HepG2 (cell line): ENCODE measurements at places on chromosomes 4 and X. TPM values are rescaled to one million over a fixed set of nuclear protein-coding genes. Genes with fewer than 3 reads are reported as not detected.

GRCh38 chrX:154096140-154097002, 1.1 kb downstream of the MECP2 start:
- peak overlapping the region; percentile 40 for H3K27ac ChIP-seq
- peak overlapping the region; percentile 74 for H3K4me3 ChIP-seq
- no peaks in the 10 kb centered on the region for H3K27me3 ChIP-seq
- peak; percentile 12 for DNase-seq
- H3K36me3 ChIP-seq, result no peaks in the 10 kb centered on the region
- peaks cover 46% of the 10 kb centered on the region for H3K4me1 ChIP-seq

CDX4 gene
- not detected in 2 replicates for total RNA-seq

- no peak overlapping the region for H3K4me3 ChIP-seq
- no peaks in the 10 kb centered on the region for H3K36me3 ChIP-seq
- no peaks in the 10 kb centered on the region for H3K4me1 ChIP-seq
- no peak overlapping the region for H3K27ac ChIP-seq
- H3K27me3 ChIP-seq, result no peaks in the 10 kb centered on the region; the same call in 1 of the 2 replicates
- no peak for DNase-seq
Observed at GRCh38 chrX:69389101-69389501, 115.0 kb upstream of the NALF2 start.

USP51 gene
- not detected in 2 replicates for total RNA-seq

DNA sequence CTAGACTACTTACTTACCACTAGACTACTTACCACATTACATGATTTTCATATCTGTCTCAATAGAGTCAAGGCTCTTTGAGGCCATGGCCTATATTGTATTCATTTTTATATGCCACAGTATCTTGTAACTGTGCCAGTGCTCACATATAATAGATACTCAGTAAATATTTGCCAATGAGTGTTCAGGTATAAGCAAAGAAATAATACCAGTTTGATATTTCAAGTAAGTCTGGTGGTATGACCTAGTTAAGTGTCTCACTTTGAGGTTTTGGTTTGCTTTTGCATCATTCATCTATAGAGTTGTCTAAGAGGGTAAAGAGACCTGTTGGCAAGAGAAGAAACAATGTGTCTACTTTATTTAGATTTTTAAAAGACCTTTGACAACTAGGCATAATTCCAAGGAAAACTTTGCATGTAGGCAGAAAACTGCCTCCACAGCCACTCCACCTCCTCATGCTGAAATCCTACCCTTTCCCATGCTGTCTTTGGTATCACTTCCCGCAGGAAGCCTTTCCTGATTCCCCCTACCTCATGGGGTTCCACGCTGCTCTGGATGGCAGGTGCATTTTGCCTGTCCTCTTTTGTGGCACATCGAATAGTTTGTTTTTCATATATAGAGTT, 91.3 kb upstream of the KLHL13 start:
- no peaks in the 10 kb centered on the region for H3K27me3 ChIP-seq
- no peaks in the 10 kb centered on the region for H3K36me3 ChIP-seq

- peaks cover 45% of the 10 kb centered on the region for H3K4me1 ChIP-seq
- H3K36me3 ChIP-seq, result no peaks in the 10 kb centered on the region
- no peak overlapping the region for H3K4me3 ChIP-seq
- H3K27ac ChIP-seq, result no peak overlapping the region
- no peak for DNase-seq
Observed at GRCh38 chrX:40007131-40007755, 90.5 kb downstream of the BCOR start.

GRCh38 chrX:124358800-124359383, 12.5 kb downstream of the SH2D1A start:
- H3K36me3 ChIP-seq, result no peaks in the 10 kb centered on the region
- DNase-seq, result no peak
- no peak overlapping the region for H3K27ac ChIP-seq
- no peaks in the 10 kb centered on the region for H3K4me1 ChIP-seq
- H3K4me3 ChIP-seq, result no peak overlapping the region

GRCh38 chr4:152972821-152973628, 36.9 kb downstream of the FHDC1 start:
- H3K27ac ChIP-seq, result no peak overlapping the region
- H3K4me1 ChIP-seq, result peaks cover 8% of the 10 kb centered on the region; the same call in 1 of the 2 replicates
- DNase-seq, result no peak
- no peaks in the 10 kb centered on the region for H3K36me3 ChIP-seq
- no peaks in the 10 kb centered on the region for H3K27me3 ChIP-seq

SPATA18 gene
- total RNA-seq, result 13.2 and 13.9 TPM in 2 replicates

MCTS1 gene
- 59.0 and 81.1 TPM in 2 replicates for total RNA-seq

- H3K36me3 ChIP-seq, result no peaks in the 10 kb centered on the region
- H3K27ac ChIP-seq, result no peak overlapping the region
Observed at GRCh38 chrX:56782791-56783449, 53.9 kb downstream of the NBDY start.

MBNL3 gene
- 155 and 367 TPM in 2 replicates for total RNA-seq

FAM120C gene
- 7.4 and 7.5 TPM in 2 replicates for total RNA-seq

DNA sequence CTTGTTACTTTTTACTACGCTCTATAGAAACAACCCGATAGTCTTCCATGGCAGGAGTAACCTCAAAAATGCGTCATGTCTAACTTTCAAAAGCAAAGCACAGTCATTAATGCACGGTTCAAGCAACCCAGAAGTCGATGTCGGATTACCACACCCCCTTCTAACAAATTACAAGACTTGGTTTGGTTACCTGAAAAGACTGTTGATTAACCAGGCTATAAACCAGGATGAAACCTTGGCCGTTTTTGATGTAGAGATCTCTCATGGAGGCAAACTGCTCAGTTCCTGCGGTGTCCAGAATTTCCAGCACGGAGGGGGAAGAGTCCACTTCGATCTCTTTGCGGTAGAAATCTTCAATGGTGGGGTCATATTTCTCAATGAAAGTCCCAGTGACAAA, 2.4 kb downstream of the RAP2C start:
- 0 out of 2 replicates have a peak, but pooled peaks cover 3% of the 10 kb centered on the region for H3K36me3 ChIP-seq
- peak overlapping the region; percentile 91 for H3K27ac ChIP-seq
- DNase-seq, result no peak
- peak overlapping the region; percentile 81 for H3K4me3 ChIP-seq
- H3K27me3 ChIP-seq, result no peaks in the 10 kb centered on the region; the same call in 2 of the 3 replicates
- peaks cover 19% of the 10 kb centered on the region; the same call in 1 of the 2 replicates for H3K4me1 ChIP-seq

DNA sequence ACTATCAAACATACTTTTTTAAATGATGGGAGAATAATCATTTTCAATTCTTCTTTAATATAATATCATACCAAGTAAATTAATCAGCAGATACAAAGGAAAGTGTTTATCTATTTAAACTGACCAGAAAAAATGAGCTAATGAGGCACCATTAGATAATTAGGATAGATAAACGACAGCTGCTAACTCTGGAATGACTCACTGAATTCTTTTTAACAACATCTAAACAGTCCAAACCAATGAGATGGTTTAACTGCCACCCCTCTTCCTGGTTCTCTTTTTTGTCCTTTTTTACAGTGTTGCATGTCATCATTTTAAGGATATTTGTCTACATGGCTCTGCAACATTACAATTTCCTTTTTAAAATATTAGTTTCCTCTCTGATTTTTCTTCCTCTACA, 41.6 kb downstream of the UNC5C start:
- H3K4me1 ChIP-seq, result no peaks in the 10 kb centered on the region
- no peaks in the 10 kb centered on the region for H3K27me3 ChIP-seq
- no peak overlapping the region for H3K4me3 ChIP-seq
- no peak for DNase-seq

- H3K27me3 ChIP-seq, result no peaks in the 10 kb centered on the region
- no peak overlapping the region for H3K4me3 ChIP-seq
- no peaks in the 10 kb centered on the region for H3K36me3 ChIP-seq
Observed at GRCh38 chr4:36313301-36313700, 31.9 kb downstream of the DTHD1 start.

DNA sequence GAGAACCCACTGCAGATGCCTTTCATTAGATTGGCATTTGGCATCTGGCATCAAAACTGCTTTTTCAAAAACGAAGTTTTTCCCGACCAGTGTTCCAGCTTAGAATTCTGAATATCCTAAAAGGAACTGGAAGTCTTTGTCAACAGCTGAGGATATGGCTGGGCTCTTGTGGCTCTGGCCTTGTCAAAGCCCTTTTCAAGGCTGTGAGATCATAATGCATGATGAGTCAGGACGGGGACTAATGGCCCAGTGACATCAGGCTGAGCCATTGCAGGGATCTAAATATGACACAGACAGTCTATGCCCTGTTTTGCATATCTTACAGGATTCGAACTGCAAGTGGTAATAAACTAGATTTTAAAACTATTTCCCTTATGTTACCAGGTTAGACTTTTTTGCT, 306.4 kb downstream of the PTTG2 start:
- H3K27ac ChIP-seq, result no peak overlapping the region
- no peaks in the 10 kb centered on the region for H3K36me3 ChIP-seq
- no peaks in the 10 kb centered on the region for H3K4me1 ChIP-seq

DNA sequence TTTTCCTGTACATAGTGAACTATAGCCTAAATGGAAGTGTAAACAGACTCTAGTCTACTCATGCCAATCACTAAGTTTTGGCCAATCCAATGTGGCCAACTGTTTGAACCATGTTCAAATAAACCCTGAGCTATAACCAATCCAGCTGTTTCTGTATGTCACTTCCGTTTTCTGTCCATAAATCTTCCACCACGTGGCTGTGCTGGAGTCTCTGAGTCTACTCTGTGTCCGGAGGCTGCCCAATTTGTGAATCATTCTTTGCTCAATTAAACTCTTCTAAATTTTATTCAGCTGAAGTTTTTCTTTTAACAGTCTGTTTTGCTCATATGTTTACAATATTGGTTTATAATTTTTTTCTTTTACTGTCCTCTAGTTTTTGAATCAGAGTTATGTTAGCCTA, 112.3 kb upstream of the BANK1 start:
- H3K4me1 ChIP-seq, result no peaks in the 10 kb centered on the region
- H3K4me3 ChIP-seq, result no peak overlapping the region
- DNase-seq, result no peak
- H3K36me3 ChIP-seq, result no peaks in the 10 kb centered on the region
- H3K27ac ChIP-seq, result no peak overlapping the region

ZNF732 gene
- not detected in 2 replicates for total RNA-seq

GRCh38 chr4:762211-763190, 56.9 kb downstream of the PCGF3 start:
- H3K4me1 ChIP-seq, result peaks cover 10% of the 10 kb centered on the region
- peak; percentile 58 for DNase-seq
- H3K27me3 ChIP-seq, result no peaks in the 10 kb centered on the region
- H3K27ac ChIP-seq, result peak overlapping the region; percentile 24
- peaks cover 15% of the 10 kb centered on the region for H3K36me3 ChIP-seq

DNA sequence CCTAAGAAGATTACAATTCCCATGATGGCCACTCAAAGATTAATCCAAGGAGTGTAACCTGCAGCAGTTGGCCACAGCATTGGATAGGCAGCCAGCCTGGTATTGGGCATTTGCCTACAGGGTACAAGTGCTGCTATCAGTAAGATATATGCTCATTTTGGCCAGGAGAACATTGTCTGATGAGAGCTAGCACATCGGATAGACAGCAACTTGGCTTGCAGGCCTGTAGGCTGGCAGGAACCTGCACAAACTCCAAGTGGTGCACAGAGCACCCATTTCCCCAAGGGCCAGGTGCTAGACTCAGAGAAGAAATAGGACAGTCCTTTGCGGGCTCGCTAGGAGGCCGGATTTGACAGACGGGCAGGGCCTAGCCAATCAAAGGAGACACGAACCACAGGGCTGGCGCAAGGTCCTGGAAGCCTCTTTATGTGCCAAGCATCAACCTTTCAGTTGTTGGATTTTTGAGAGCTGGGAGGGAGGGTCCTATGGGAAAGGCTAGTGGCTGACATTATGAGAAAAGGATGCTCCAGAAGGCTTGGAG, 11.7 kb upstream of the AP1AR start:
- no peak for DNase-seq
- H3K4me3 ChIP-seq, result no peak overlapping the region
- H3K36me3 ChIP-seq, result no peaks in the 10 kb centered on the region
- peaks cover 11% of the 10 kb centered on the region for H3K4me1 ChIP-seq

DNA sequence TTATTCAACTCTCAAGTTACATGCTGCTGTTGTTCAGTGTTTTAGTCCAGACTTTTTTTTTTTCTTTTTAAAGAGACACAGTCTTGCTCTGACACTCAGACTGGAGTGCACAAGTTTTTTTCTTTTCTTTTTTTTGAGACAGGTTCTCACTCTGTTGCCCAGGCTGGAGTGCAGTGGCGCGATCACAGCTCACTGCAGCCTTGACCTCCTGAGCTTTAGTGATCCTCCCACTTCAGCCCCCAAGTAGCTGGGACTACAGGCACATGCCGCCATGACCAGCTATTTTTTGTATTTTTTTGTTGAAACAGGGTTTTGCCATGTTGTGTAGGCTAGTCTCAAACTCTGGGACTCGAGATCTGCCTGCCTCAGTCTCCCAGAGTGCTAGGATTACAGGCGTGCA, 11.9 kb downstream of the ADD1 start:
- H3K27ac ChIP-seq, result peak overlapping the region; percentile 71
- H3K4me1 ChIP-seq, result peaks cover 95% of the 10 kb centered on the region
- no peak overlapping the region for H3K4me3 ChIP-seq
- no peaks in the 10 kb centered on the region for H3K36me3 ChIP-seq
- no peaks in the 10 kb centered on the region for H3K27me3 ChIP-seq
- peak; percentile 63 for DNase-seq

- H3K27me3 ChIP-seq, result no peaks in the 10 kb centered on the region
- no peak overlapping the region for H3K4me3 ChIP-seq
- H3K4me1 ChIP-seq, result peaks cover 24% of the 10 kb centered on the region
- no peak for DNase-seq
Observed at GRCh38 chrX:132565273-132565672, 76.4 kb upstream of the MBNL3 start.

DNA sequence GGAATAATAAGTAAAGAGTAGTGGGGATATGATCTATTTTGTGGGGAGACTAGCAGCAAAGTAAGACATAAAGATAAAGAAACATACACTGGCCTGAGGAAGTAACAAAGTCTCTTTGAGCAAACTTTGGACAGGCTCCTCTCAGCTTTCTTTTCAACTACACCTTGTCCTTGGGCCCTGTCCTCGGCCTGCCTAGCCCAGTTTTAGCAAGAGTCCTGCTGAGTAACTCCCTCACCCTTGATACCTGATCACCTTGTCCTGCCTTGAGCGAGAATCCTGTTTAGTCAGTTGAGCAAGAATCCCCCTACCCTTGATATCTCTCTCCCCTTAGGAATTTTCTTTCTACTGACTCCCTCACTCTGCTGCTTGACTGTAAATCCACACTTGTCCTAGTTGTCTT, 11.5 kb downstream of the HNRNPH2 start:
- no peak for DNase-seq
- H3K4me3 ChIP-seq, result no peak overlapping the region
- H3K27ac ChIP-seq, result no peak overlapping the region
- no peaks in the 10 kb centered on the region; the same call in 2 of the 3 replicates for H3K27me3 ChIP-seq

DNA sequence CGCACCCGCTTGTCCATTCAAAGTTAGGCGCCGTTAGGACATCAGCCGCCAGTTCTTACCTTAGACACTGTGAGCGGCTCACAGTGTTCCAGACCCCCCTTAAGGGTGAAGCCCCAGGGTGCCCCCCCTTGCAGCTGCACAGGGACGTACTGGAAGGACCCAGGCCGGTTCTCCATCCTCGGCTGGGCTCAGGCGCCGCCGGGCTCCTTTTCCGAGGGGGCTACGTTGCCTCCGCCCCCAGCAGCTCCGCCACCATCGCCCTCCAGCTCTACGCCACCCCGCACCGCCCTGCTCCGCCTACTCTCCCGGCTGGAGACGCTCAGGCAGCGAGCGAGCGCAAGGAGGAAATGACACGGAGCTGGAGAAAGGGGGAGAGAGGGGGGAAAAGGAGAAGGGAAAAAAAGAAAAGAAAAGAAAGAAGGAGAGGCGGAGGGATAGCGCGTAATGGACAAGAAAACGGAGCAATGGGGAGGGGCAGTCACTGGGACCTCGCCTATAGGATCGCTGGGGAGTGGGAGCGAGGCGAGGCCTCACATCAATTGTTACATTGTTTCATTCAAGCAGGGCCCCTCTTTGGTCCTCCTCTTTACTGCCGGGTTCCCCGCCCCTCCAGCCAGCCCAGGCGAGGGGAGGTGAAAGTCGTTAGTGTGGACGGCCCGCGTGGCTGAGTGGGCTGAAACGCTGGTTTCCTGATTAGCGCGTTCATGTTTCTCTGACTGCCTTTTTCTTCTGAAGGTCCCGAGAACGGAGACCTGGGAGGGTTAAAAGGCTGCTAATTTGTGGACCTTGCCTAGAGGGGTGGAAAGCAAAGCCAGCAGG, at the start of gene SHROOM4:
Gene SHROOM4 (minus strand): TSS at position 352 of the 819 bp plus-strand sequence. CDS start 176 bp downstream, at position 176.
- H3K4me3 ChIP-seq, result peak within 1 kb of the TSS; percentile 26; the same call in 1 of the 2 replicates
- peaks cover 14% of the 10 kb centered on the region; the same call in 1 of the 2 replicates for H3K4me1 ChIP-seq
